Retinal pigment epithelial cell (primary cell): ENCODE measurements at places on chromosomes 1 and 21.

- no peak for DNase-seq
These were observed 6.4 kb upstream of the TACSTD2 start for GRCh38 chr1:58583496-58583895.

DNA sequence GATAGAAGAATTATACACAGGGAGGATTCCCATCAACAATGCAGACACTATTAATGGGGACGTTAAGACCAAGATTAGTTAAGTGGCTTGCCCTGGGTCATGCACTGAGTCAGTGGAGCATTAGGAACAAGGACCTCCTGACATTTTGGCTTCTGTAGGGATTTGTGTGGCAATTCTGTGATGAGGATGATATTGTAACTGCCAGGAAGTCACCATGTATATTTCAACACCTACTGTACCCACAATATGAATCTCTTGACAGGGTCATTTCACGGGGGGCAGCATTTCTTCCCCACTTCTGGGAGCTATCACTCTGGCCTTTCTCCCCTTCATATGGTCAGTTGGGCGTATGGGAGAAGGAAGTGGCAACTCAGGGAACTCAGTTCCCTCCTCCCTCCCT is 134.9 kb downstream of the RUNX1 start:
- no peak for DNase-seq

- no peak for DNase-seq
These were observed 70.8 kb downstream of the SYT2 start for GRCh38 chr1:202639500-202639899.

- DNase-seq: no peak
These were observed 66.0 kb downstream of the ZMYM4 start for GRCh38 chr1:35334485-35334884.

- DNase-seq: no peak
These were observed 709.8 kb downstream of the LTN1 start for GRCh38 chr21:28282833-28283232.
